Right atrium auricular region (tissue), 2 donors: ENCODE measurements at places on chromosomes 3 and 15.

GRCh38 chr15:89361451-89362202 is 27.0 kb upstream of the POLG start:
- no peak for DNase-seq

GRCh38 chr3:21960033-21960432 is 209.0 kb upstream of the ZNF385D start:
- DNase-seq, result no peak

GRCh38 chr3:169700195-169700594 is 36.7 kb upstream of the MECOM start:
- DNase-seq, result no peak

GRCh38 chr3:33046521-33046920 is 50.4 kb downstream of the GLB1 start:
- no peak for DNase-seq

- DNase-seq, result no peak
Observed at GRCh38 chr3:193996221-193996620, 139.7 kb upstream of the HES1 start.

DNA sequence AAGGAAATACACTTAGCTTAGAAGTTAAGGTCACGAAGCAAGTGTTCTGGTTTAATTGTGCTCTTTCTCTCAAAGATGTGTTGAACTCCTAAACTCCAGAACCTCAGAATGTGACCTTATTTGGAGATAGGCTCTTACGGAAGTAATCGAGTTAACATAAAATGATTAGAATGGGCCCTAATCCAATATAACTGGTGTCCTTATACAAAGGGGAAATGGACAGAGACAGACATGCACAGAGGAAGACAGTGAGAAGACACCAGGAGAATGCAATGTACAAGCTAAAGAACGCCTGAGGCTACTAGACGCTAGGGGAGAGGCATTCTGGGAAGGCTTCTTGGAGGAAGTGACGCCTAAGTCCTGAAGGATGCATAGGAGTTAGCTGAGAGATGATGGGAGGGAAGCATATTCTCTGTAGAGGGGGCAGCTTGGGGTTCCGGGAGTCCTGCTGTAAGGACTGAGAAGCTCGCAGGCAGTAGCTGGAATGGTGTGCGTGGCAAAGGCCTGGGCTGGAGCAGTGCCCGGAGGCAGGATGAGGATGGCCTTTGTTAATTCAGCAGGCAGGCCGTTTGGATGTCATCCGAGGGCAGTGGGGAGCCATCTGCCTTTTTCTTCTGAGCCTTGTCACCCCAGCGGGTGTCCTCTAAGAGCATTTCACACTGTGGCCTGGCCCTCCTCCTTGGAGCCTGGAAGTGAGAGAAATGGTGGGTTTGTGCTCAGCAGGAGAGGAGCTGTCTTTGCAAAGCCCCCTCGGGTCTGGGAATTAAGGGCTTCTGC is 513.4 kb downstream of the SHQ1 start:
- DNase-seq, result no peak

DNA sequence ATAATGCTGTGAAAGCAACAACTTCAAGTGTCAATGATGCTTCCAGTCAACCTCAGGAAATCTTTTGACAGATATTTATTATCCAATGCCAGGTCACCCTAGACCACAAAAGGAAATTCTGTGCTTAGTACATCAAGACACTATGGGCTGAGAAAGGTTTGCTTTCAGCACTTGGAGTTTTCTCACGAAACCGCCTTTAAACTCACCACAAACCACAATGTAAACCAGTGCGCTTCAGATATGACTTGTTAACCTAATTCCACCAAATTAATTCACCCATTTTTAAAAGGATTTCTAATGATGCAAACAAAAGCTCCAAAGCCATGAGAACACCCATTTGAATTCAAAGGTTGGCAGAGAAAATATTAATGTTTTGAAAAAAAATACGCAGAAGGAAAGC is 292.9 kb upstream of the NR2F2 start:
- no peak for DNase-seq

DNA sequence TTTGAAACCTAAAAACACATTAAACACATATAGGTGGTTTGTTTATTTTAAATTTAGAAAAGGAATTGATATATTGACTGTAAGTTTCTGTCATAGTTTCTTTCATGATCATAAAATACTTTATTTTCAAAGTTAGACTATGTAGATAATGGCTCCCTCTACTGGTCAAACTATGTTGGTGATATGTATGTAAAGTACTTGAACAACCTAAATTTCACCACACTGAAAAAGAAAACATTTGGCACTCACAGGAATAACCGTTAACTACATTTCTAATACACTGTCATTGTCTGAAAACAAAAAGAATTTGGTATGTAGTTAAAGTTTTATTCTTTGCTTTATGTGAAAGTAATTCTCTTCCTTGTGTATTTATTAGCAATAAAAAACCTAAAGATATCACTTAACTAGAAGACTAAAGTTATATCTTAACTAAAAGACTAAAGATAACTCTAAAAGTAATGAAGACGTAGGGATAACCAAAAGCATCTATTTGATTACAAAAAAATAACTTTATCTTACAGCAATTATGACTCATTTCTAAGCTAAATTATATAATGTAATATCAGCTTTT is 427.5 kb downstream of the VGLL3 start:
- DNase-seq, result no peak

- peak; percentile 66 for DNase-seq
Observed at GRCh38 chr3:146469150-146470017, at the start of gene PLSCR2. Gene PLSCR2, minus strand, starts transcription at chr3:146469561. Its CDS starts 9,657 bp downstream, at chr3:146459904.

- DNase-seq, result no peak
Observed at GRCh38 chr3:113626503-113627371, 69.7 kb downstream of the USF3 start.

- no peak for DNase-seq
Observed at GRCh38 chr3:151210676-151211381, 7.8 kb upstream of the GPR171 start.

GRCh38 chr3:46564190-46565021 is 1.7 kb downstream of the LRRC2 start:
- no peak for DNase-seq

- no peak for DNase-seq
Observed at GRCh38 chr15:53658827-53659555, 100.5 kb downstream of the WDR72 start.

- no peak for DNase-seq
Observed at GRCh38 chr3:73635254-73635653, 10.5 kb upstream of the PDZRN3 start.

GRCh38 chr3:47791193-47791855 is 9.6 kb upstream of the SMARCC1 start:
- DNase-seq, result no peak

DNA sequence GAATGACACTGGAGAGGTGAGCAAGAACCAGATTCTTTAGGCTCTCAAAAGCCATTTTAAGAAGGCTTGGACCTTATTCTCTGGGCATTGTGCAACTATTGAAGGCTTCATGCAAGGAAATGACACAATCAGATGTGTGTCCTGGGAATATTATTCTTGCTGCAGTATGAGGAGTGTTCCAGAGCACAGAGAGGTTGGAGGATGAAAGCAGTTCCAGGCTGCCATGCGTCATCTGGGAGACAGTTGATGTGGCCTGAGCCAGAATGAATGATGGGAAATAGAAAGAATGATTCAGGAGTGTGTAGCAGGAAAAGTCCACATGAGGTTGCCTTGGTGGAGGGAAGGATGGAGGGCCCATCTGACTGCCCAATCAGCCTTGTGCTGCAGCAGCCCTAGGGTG is 123.1 kb downstream of the CHCHD6 start:
- peak; percentile 85 for DNase-seq

GRCh38 chr15:66565741-66566144 is at the start of gene LCTL:
Gene LCTL, minus strand, starts transcription at chr15:66565998. Its CDS starts 633 bp downstream, at chr15:66565365.
- peak; percentile 34 for DNase-seq

- DNase-seq, result no peak
Observed at GRCh38 chr15:84814916-84815315, 2.2 kb upstream of the ALPK3 start.

DNA sequence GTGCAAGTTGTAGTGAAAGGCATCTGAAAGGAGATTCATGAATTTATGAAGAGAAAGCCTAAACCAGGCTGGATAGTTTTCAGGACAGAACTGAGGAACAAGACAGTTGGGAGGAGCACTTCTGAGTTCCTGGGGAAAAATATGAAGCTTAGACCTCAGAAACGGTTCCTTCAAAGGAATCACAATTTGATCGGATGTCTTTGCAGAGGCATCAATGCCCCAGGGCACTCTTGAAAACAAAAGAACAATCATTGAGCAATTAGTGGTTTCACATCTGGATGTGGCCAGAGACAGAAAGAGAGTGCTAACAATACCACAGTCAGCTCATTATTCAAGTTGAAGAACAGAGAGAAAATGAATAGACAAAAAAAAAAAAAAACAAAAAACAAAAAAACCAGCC is 86.2 kb downstream of the KLF13 start:
- DNase-seq, result no peak

DNA sequence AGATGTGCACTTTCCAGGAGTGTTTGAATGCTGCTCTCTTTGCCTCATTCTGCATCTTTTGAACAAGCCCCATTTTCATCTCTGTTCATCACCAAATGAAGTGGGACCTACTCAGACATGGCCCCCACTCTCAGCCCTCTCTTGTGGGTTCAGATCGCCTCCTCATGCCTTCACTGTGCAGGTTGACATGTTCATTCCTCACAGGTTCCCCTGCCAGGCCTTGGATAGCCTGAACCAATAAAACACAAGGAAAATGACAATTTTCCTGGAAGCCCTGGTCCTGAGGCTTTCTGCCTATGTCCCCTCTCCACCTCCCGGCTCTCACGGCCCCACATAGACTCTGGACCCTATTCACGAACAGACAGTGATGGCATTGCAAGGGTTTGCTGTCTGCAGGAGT is 17.7 kb downstream of the KLF15 start:
- DNase-seq, result peak; percentile 46

GRCh38 chr15:91520850-91521249 is 332.7 kb upstream of the SLCO3A1 start:
- DNase-seq, result no peak

DNA sequence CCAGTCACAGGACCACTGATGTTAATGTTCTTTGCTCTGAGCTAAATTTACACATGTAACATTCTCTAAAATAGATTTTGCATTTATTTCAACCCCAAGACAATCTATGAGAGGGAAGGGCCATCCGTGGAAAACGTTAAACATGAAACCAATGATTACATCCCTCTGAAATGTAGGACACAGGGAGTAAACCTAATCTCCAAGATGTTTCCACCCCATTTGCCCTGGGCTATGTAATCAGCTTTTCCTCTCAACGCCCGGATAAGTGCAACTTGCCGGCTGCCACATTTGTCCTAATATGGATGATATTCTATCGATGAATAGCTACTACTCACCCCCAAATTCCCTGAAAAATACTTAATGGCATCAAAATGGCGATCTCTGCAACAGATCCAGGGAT is 6.4 kb upstream of the FMN1 start:
- no peak for DNase-seq

- DNase-seq, result no peak
Observed at GRCh38 chr3:128605091-128606046, 45.2 kb downstream of the RPN1 start.

DNA sequence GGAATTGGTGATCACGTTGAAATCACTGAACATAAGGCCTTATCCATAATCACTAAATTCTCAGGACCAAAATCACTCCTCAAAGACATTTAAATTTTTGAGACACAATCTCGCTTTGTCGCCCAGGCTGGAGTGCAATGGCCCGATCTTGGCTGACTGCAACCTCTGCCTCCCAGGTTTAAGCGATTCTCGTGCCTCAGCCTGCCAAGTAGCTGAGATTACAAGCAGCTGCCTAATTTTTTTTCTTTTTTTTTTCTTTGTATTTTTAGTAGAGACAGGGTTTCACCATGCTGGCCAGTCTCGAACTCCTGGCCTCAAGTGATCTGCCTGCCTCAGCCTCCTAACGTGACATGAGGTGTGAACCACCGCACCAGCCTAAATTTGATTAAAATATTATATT is 61.7 kb downstream of the PLOD2 start:
- DNase-seq, result no peak

DNA sequence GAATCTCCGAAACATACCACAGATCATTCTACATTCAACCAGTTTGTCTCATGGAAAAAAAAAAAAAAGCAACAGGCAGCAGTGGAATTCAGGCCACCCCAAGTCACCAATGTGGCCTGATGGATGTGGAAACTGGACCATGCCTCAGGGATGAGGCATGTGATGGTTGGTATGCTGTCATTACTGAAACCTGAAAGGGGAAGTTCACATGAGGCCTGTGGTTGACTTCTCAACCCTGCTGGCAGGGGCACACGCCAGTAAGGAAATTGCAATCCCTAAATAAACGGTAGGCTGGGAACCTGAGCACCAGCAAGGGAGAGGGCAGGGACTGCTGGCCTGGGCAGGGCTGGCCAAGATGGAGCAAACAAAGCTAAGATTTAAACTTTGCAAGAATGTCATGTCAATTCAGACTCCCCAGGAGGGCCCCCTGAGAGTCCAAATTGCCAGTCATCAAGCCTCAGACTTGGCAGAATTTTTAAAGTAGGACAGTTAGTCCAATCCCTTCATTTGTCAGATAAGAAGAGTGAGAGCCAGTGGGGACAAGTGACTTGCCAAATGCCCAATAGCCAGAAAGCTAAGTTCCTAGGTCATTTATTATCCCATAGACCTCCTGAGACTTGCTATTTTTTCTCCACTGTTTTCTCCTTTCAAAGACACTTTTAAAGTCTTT is 310.4 kb downstream of the ERC2 start:
- no peak for DNase-seq

DNA sequence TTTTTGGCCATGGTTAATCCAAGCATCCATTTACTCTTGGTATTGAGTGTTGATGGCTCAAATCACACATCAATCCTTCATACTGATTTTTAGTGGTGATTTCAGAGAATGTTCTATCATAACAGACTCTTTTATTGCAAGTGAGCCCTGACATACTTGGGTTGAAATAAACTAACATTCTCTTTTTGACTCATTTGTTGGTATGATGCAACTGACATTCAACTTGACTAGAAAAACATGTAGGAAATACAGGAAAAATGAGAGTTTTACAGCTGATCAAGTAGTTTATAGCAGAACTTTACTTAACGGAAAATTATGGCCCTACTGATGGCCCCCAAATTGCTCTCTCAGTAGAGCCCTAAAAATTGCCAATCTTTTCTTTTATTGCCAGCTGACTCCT is 173.9 kb upstream of the CD96 start:
- no peak for DNase-seq

- DNase-seq, result no peak
Observed at GRCh38 chr3:120424976-120425570, 25.7 kb downstream of the FSTL1 start.

DNA sequence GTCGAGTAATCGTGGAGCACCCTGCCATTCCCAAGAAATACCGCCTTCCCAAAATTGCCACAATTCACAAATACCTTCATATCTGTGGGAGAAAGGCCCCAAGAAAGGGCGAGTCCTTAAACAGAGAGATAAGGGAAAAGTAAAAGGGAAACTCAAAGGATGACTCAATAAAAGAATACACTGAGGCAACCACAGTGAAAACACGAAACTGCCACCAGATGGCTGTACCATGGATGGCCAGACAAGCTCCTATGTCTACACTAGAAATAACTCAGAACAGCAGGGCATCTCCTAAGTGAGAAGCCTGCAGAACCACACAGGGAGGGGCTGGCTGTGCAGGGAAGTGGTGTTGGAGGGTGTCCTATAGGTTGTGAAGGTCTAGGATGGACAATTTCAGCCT is 25.0 kb downstream of the SRGAP3 start:
- DNase-seq, result no peak
